H9 (cell line): ENCODE measurements at places on chromosomes 5 and 9.

GRCh38 chr5:80318212-80318611 lies 1.6 kb upstream of the SPZ1 start:
- no peak for DNase-seq

DNA sequence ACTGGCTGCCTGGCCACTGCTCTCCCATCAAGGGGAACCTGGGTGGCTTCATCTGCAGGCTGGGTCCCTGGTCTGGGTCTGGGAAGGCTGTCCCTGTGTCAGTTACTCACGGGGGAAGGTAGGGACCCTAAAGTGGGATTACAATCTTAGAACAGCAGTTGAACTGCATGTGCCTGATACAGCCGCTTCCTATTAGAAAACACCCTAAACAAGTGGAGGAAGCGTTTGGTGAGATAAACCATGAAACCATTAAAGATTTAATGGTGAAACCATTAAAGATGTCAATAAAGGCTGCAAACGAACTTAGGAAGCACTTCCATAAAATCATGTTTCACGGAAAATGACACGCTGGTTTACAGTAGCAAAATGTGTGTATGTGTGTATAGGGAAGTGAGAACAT lies 2.5 kb upstream of the GFI1B start:
- DNase-seq = no peak

DNA sequence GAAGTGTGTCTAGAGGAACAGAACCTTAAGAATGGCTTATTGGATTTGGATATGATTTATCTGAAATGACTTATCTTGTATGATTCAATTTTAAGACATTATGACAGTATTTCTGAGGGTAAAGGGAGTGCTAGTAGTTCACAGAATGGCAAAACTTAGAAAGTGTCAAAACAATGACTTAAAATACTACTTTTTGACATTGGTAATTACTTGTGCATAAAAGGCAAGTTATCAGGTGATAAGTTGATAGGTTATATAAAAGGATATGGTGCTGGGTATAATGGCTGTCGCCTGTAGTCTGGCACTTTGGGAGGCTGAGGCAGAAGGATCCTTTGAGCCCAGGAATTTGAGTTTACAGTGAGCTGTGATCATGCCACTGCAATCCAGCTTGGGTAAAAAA lies 494.4 kb downstream of the CDH9 start:
- DNase-seq = no peak

DNA sequence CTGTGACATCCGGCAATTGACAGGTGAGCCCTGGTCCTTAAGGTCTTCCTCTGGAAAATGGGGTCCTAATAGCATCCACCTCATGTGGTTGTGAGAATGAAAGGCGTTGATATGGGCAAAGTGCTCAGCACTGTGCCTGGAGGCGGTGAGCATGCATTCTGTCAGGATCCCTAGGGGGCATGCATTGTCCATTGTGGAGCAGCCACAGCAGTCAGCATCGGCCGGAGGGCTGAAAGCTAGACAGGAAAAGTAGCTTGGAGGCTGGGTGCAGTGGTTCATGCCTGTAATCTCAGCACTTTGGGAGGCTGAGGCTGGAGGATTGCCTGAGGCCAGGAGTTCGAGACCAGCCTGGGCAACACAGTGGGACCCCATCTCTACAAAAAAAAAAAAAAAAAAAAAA lies 122.2 kb downstream of the LHX2 start:
- peak; percentile 45 for DNase-seq

DNA sequence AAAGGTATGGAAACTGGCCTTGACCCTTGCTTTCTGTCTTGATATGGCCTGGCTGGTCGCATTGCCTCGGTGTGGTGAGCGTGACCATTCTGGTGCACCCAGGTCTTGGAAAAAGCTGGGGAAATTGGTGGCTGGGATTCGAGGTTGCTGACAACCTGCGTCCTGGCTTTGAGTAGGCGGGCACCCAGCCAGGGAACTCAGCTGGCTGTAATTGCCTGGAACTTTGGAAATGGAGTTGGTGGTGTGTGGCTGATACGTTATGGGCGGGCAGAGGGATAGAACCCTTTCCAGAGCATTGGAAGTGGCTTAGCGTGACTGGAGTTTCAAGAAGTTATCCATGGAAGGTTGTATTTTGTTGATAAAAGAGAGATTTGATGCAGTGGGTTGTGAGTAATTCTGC lies 35.2 kb downstream of the KCNMB1 start:
- no peak for DNase-seq

DNA sequence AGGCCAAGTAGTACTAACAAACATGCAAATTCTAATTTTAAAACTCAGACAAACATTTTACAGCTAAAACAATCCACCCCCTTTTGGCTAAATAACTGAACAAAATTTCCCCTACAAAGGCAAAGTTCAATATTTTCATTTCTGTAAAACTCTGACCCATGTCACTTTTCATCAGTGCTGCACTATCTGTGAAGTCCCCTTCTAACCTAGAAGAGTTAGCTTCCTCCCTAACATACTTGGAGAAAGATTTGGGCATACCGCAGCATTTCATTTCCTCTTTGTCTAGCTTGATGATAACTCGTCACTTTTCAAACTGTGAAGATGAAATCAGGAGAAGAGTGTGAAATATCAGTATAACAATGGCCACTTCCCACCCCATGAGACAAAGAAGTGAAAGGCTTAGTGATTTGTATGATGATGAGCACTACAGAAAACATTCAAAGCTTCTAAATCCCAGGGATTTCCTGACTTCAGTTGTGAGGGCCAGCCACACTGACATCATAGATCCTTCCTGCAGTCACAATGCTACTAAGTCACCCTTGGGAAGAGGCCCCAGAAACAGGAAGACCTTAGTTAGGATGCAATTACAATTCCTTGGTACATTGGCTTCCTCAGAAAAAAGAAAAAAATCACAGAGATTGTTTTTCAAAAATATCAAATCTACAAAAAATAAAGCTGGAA lies at the start of gene FAM81B:
Gene FAM81B (plus strand): TSS at position 555 of the 681 bp plus-strand sequence. CDS start 24 bp downstream, at position 579.
- no peak for DNase-seq

- no peak for DNase-seq
These were observed 290.3 kb upstream of the SGCD start for GRCh38 chr5:156036640-156037039.

GRCh38 chr9:124216474-124217176 lies 41.1 kb upstream of the NEK6 start:
- no peak for DNase-seq

DNA sequence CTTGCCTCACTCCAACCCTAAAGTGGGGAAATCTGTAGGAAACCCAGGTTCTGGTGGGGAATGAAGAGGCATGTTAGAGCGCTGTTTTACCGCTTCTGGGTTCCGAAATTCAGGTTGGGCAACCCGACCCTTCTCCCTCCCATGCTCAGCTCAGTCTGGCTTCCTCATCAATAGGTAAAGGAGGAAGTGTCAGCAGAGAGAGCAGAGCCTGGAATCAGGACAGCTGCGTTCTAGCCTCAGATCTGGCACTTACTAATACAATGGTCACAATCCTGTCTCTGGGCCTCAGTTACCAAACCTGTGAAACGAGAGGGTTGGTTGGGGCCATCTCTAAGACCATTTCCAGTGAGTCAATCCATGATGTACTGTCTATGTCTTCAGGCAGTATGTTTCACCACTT lies 16.2 kb upstream of the TNIP1 start:
- DNase-seq = no peak

DNA sequence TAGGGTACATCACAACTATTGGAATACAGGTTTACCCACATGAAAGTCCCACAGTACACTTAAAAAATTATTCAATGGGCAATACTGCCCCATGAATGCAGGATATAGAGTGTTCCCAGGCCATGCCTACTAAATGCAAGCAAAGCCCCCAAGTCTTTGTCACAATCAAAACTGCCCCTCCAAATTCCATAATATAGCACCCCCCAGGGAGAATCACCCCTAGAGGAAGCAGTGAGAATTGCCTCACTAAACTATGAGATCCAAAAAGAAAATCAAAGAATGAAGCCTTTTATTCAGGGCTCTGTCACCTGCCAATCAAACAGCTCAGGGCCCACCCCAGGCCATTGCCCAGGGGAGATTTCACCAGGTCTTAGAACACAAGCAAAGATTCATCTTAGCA lies 90.8 kb downstream of the ATPSCKMT start:
- no peak for DNase-seq

GRCh38 chr5:149550268-149550583 lies 1.0 kb downstream of the CSNK1A1 start:
- DNase-seq = no peak

- no peak for DNase-seq
These were observed 7.4 kb upstream of the FBXL7 start for GRCh38 chr5:15492545-15492944.

DNA sequence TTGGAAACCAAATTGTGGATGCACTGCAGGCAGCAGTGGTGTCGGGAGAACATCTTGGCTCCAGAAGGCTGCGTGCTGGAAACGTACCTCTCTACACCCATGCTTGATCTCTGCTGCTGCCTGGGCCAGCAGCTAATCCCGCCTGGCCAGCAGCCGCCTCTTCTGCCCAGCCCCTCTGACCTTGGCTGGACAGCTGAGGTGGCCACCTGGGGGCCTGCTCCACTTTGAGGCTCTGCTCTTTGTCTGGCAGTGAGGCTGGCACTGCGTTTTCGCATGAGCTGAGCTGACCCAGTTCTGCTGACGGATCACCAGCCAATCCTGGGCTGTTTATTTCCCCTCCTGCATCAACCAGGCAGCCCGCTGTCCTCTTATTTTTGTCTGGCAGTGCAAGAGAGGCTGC lies 154.9 kb downstream of the TENT4A start:
- DNase-seq = no peak

DNA sequence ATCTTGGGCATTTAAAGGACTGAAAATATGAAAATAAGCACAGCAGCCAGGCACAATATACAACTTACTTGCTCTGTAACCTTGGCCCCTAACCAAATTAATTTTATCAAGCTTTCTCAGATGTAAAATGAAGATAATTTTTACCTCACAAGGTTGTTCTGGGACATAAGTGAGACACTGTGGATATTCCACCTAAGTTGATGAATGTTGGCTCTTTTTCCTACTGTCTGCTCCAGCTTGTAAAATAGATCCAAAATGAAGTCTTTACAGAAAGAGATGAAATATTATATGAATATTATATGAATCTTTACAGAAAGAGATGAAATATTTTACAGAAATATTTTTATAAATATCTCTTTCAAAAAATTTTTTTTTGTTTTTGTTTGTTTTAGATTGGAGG lies 270.1 kb downstream of the DNAH5 start:
- no peak for DNase-seq

- DNase-seq = no peak
These were observed 62.3 kb downstream of the NR6A1 start for GRCh38 chr9:124708633-124709291.

DNA sequence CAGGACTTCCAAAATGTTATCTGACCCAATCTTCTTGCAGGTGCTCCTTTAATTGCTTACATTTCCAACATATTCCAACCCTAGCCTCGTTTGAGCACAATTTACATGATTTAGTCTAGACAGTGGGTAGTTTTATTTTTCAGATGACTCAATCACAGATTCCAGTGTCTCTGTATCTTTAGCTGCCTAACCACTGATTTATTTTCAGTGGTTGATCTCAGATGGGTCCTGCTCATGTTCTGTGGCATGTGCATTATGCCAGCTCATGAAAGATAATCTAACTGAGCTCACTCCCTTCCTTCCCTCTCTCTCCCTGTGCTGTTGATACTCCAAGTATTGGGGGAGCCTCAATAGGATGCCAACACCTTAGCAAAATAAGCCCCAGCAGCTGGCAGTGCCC lies 106.1 kb upstream of the ICE1 start:
- no peak for DNase-seq

- no peak for DNase-seq
These were observed 6.0 kb downstream of the POLR3G start for GRCh38 chr5:90480699-90481098.

- DNase-seq = no peak
These were observed 185.1 kb downstream of the EPB41L4A start for GRCh38 chr5:112234000-112234399.

GRCh38 chr5:68681929-68682328 lies 411.9 kb upstream of the SLC30A5 start:
- DNase-seq = no peak

GRCh38 chr9:101977614-101978210 lies 239.3 kb upstream of the GRIN3A start:
- no peak for DNase-seq

GRCh38 chr5:109550077-109550476 lies 139.7 kb upstream of the MAN2A1 start:
- DNase-seq = no peak
